Cardiac fibroblast (primary cell): ENCODE measurements at places on chromosomes 1 and 21.

DNA sequence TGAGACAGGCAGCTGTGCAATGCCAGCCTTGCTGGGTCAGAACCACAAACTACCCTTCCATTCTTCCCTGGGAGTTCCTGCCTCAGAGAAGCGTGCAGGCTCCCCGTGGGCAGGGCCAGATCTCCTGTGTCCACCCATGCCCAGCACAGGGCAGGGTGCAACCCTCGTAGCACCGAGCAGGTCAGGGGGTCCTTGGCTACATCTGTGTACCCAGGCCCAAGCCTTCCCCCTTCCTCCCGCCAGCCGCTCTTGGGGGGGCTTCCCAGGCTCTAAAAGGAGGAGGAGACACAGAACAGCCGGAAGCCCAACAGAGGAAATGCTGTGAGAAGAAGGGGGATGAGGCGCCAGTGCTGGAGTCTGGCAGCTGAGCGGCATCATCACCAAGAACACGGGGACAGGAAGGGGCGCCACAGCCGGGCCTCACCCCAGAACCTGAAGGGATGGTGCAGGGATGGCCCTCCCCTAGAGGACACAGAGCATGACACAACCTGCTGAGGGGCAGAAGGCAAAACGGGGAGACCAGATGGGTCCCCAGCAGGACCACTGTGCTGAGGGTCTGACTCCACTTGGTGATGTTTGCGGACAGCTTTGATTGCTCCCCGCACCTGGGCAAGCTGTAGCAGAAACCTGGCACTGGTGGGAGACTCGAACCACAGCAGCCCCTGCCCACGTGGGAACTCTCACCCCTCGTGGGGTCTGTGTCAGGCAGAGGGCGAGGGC lies 233.2 kb downstream of the NPHP4 start:
- DNase-seq = no peak

- DNase-seq = no peak
These were observed 213.0 kb downstream of the LMX1A start for GRCh38 chr1:165143437-165144065.

- no peak for DNase-seq
These were observed 28.4 kb downstream of the POFUT2 start for GRCh38 chr21:45259206-45259840.

DNA sequence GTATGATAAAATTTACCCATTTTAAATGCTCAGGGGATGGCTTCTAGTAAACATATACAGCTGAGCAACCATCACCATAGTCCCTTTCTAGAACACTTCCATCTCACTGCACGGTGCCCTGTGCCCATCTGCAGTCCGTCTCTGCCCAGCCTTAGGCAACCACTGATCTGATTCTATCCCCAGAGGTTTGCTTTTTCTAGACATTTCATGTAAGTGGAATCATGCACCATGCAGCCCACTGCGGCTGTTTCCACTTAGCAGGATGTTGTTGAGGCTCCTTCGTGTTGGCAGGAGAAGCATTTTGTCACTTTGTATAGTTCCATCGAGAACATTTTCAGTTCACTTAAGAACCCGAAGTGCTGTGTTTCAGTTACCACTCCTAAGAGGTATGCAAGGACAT lies 27.8 kb upstream of the VAMP3 start:
- DNase-seq = no peak

DNA sequence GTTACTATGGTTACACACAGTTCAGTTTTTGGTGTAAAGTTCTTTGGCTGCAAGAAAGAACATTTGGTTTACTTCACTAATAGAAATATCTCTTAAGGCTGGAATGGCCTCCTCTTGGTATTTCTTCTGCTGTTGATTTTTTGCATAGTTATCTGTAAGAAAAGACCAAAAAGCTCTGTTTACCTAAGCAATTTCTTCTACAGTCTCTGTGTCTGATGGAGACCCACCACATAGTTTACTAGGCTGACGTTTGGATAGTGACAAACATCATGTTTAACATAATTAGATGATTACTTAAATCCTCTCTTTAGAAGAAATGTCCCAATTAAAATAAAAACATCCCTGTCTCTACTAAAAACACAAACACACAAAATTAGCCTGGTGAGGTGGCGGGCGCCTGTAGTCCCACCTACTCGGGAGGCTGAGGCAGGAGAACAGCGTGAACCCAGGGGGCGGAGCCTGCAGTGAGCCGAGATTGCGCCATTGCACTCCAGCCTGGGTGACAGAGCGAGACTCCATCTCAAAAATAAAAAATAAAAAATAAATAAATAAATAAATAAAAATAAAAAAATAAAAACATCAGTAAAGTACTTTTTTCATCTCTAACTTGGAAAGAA lies 7.2 kb downstream of the PIGP start:
- no peak for DNase-seq

GRCh38 chr1:87296206-87296605 lies 32.5 kb upstream of the LMO4 start:
- DNase-seq = no peak

DNA sequence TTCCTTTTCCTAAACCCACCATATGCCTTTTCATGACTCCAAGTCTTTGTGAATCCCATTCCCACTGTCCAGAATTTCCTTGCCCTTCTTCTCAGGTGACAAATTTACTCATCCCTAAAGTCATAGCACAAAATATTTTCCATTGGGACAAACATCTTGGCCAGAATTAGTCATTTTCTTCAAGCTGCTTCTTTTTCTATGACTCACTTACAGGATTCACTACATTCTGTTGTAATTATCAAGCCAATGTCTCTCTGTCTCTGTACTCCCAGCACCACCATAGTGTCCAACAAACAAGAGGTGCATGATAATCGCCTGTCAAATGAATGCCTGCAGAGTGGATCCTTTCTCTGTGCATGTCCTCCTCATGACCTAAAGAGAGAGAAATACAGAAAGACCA lies 37.8 kb downstream of the SGIP1 start:
- DNase-seq = no peak

GRCh38 chr21:37145635-37146111 lies 72.6 kb downstream of the TTC3 start:
- peak; percentile 5 for DNase-seq

DNA sequence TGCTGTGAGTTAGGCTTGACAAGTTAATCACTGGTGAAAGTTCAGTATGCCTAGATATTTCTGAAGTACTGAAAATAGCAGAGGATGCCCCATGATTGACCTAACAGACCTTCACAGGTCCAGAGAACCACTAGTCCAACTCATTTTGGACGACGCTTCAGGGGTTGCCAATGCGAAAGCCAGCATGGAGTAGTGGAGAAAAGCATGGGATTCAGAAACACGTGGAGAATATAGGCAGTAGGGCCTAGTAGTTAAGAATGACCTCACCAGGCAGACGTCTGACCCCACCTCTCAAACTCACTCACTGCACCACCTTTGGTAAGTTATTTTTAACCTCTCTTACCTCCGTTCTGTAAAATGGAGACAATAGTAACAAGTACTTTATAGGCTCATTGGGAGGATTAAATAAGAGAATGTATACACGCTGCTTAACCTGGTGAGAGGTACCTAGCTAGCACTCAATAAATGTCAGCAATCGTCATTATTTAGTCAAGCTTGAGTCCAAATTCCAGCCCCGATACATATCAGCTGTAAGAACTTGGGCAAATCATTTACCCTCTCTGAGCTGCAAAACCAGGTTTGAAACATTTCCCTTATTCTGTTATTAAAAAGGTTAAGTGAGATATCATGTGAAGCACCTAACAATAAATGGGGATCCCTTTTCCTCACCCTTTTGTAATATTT lies 13.2 kb downstream of the PLPP3 start:
- no peak for DNase-seq

GRCh38 chr1:4093856-4094565 lies 193.9 kb upstream of the C1orf174 start:
- DNase-seq = no peak

DNA sequence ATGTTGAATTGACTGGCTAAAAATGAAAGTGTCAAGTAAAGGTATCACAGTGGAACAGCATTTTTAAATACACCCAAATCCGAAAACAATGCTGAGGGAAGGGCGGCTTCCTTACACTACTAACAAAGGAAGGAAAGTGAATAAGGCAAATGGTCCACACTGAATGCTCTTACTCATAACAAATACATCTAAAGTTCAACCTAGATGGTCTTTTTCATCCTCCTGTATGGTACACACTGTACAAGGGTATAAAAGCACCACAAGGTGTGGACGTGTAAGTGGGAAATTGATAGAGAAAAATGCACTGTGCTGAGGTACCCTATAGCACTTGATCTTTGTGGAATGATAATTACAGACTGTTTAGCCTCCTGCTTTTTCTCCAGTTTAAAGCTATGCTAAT lies 7.1 kb upstream of the PALMD start:
- peak; percentile 42 for DNase-seq

DNA sequence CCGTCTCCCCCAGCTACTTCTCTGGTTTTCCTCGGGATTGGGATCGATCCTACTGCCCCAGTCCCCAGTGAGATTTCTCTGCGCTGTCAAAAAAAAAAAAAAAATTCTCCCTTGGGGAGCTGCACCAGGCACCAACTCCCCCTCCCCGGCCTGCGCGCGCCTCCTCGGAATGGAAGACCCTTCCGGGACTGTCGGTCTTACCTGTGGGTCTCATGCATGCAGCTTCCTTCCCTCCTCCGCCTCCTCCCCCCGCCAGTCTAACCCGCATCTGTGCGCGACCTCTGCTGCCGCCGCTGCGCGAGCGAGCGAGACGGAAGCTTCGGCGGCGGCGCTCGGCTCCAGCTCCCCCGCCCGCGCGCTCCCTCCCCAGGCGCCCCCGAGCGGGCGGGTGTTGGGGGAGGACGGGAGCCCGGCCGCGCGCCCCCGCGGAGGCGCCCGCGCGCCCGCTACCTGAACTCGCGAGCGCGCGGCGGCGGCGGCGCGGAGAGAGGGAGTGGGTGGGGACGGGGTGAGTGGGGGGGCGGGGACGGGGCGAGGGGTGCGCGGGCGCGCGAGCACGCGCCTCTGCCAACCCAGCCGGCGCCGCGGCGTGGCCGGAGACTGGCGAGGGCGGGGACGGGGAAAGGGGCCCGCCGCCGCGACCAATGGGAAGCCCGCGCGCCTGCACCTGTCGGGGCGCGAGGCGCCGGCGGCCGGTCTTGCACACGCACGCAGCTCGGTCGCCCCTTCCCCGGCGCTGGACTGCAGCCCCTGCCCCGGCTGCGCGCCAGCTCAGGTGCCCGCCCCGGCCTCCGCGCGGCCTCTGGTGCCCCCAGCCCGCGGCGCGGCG lies at the start of gene SUSD4:
Gene SUSD4 (minus strand): TSS at position 321 of the 829 bp plus-strand sequence. CDS start 751 bp downstream, outside the sequence.
- DNase-seq = no peak

DNA sequence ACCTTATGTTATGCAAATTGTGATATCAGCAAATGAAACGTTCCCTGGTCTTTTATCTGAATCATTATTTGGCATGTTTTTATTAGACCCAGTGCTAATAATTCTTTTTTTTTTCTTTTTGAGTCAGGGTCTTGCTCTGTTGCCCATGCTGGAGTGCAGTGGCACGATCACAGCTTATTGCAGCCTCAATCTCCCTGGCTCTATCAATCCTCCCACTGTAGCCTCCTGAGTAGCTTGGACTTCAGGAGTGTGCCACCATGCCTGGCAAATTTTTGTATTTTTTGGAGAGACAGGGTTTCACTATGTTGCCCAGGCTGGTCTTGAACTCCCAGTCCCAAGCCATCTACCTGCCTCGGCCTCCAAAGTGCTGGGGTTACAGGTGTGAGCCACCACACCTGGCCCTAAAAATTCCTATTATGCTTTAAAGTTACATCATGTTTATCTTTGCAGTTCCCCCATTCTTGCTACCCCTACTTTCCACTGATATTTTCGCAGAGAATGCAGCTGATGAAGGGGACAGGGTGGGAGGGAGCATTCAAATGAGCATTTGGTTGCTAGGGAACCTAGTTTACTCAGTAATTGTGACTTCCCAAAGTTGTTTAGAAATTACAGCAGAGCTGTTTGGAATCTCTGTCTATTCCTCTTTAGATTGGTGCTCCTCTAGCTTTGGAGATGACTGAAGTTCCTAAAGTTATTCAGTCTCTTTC lies 18.4 kb downstream of the C1orf21 start:
- DNase-seq = no peak

GRCh38 chr1:147496571-147497210 lies 44.6 kb upstream of the BCL9 start:
- DNase-seq = peak; percentile 69

GRCh38 chr1:206098242-206098919 lies 18.8 kb downstream of the AVPR1B start:
- no peak for DNase-seq
